ENCODE measurements at places on chromosomes 13 and 19.

DNA sequence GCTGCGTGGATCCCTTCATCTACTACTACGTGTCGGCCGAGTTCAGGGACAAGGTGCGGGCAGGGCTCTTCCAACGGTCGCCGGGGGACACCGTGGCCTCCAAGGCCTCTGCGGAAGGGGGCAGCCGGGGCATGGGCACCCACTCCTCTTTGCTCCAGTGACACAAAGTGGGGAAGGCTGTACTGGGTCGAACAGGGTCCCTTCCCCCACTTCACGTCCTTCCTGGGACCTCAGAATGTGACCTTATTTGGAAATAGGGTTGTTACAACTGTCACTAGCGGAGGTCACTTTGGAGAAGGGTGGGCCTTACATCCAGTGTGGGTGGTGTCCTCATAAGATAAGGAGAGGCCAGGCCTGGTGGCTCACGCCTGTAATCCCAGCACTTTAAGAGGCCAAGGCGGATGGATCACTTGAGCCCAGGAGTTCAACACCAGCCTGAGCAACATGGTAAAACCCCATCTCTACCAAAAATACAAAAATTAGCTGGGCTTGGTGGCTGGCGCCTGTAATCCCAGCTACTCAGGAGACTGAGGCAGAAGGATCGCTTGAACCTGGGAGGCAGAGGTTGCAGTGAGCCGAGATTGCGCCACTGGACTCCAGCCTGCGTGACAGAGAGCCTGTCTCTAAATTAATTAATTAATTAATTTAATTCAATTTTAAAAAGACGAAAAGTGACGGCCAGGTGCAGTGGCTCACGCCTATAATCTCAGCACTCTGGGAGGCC is 1.8 kb downstream of the F2RL3 start:
- H3K4me1 ChIP-seq, result peaks cover 4% of the 10 kb centered on the region
- no peak for DNase-seq
- peaks cover 9% of the 10 kb centered on the region for H3K27me3 ChIP-seq
- no peaks in the 10 kb centered on the region for H3K36me3 ChIP-seq
- no peak overlapping the region for H3K27ac ChIP-seq

DNA sequence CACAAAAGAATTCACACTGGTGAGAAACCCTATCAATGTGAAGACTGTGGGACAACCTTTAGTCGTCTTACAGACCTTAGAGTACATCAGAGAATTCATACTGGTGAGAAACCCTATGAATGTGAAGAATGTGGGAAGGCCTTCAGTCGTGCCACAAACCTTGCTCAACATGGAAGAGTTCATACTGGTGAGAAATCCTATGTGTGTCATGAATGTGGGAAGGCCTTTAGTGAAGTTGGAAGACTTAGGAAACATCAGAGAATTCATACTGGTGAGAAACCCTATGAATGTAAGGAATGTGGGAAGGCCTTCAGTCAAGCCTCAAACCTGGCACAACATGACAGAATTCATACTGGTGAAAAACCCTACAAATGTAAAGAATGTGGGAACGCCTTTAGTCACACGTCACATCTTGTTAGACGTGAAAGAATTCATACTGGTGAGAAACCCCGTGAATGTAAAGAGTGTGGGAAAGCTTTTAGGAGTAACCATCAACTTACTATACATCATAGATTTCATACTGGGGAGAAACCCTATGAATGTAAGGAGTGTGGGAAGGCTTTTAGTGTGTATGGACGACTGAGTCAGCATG is 24.0 kb upstream of the ZNF573 start:
- DNase-seq, result no peak
- no peak overlapping the region for H3K4me3 ChIP-seq
- H3K27me3 ChIP-seq, result peaks cover 18% of the 10 kb centered on the region
- H3K27ac ChIP-seq, result no peak overlapping the region

DNA sequence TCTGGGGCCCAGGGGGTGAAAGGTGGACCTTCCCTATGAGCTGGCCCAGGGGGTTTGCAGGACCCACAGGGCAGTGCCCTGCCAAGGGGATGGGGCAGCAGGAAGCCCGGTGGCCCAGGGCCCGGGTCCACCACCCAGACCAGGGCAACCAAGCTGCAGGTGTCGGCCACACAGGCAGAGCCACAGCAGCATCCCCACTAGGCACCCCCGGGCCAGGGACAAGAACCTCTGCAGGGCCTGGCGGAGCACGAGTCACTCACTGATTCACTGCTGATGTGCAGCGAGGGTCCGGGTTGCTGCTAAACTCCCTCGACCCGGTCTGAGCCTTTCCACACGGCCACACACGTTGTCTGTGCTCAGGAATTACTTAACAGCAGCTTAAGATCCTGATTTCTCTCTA is 8.8 kb downstream of the FZR1 start:
- no peak overlapping the region for H3K4me3 ChIP-seq
- no peaks in the 10 kb centered on the region for H3K27me3 ChIP-seq
- DNase-seq, result no peak
- peak overlapping the region; percentile 84 for H3K27ac ChIP-seq
- peaks cover 45% of the 10 kb centered on the region for H3K4me1 ChIP-seq

- peaks cover 8% of the 10 kb centered on the region for H3K4me1 ChIP-seq
- H3K27me3 ChIP-seq, result no peaks in the 10 kb centered on the region
- DNase-seq, result no peak
- H3K27ac ChIP-seq, result no peak overlapping the region
- H3K36me3 ChIP-seq, result no peaks in the 10 kb centered on the region
- H3K4me3 ChIP-seq, result no peak overlapping the region
Measured at GRCh38 chr13:62483774-62484173, 1068.1 kb upstream of the PCDH20 start.

DNA sequence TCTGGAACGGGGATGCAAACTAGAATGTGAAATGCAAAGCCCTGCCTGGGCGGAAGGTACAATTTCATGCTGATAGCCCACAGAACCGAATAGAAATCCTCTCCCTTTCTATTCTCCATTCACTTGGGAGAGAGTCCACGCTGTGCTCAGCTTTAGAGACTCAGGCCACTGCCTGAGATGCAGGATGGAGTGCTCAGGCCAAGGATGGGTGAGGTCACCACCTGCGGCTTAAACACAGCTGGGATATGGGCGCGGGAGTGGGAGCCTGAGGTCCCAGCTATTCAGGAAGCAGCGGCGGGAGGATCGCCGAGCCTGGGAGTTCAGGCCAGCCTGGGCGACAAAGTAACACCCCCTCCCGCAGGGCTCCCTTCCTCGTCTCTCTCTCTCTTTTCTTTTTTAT is 446 bp upstream of the ZNF83 start:
- H3K27ac ChIP-seq, result no peak overlapping the region
- peaks cover 23% of the 10 kb centered on the region for H3K27me3 ChIP-seq
- peaks cover 12% of the 10 kb centered on the region for H3K4me1 ChIP-seq
- H3K4me3 ChIP-seq, result peak overlapping the region; percentile 88

- no peak overlapping the region for H3K4me3 ChIP-seq
- H3K4me1 ChIP-seq, result no peaks in the 10 kb centered on the region
- DNase-seq, result no peak
- H3K27ac ChIP-seq, result no peak overlapping the region
- no peaks in the 10 kb centered on the region for H3K27me3 ChIP-seq
- peaks cover 18% of the 10 kb centered on the region for H3K36me3 ChIP-seq
Measured at GRCh38 chr19:4094761-4095487, 28.2 kb upstream of the ZBTB7A start.

GRCh38 chr13:95360052-95360451 is 58.8 kb upstream of the ABCC4 start:
- no peak for DNase-seq
- H3K4me3 ChIP-seq, result no peak overlapping the region
- H3K27ac ChIP-seq, result no peak overlapping the region
- H3K36me3 ChIP-seq, result peaks cover 6% of the 10 kb centered on the region
- peaks cover 5% of the 10 kb centered on the region for H3K27me3 ChIP-seq

DNA sequence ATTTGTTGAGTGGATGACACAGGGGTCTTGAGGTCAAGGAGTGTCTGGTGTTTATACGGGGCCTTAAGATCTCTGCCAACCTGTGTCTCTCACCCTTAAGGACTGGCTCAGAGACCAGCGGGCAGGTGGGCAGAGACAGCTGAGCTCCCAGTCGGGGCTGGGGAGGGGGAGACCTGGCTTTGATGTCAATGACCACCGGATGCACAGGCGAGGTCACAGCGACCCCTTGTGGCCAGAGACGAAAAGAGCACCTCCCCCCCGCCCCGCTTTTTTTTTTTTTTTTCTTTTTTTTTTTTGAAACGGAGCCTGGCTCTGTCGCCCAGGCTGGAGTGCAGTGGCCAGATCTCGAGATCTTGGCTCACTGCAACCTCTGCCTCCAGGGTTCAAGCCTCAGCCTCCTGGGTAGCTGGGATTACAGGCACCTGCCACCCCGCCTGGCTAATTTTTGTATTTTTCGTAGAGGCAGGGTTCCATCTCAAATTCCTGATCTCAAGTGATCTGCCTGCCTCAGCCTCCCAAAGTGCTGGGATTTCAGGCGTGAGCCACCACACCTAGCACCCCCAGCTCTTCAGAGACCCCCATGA is 12.1 kb upstream of the KLK14 start:
- no peak overlapping the region for H3K27ac ChIP-seq
- H3K27me3 ChIP-seq, result no peaks in the 10 kb centered on the region
- peaks cover 17% of the 10 kb centered on the region for H3K4me1 ChIP-seq

DNA sequence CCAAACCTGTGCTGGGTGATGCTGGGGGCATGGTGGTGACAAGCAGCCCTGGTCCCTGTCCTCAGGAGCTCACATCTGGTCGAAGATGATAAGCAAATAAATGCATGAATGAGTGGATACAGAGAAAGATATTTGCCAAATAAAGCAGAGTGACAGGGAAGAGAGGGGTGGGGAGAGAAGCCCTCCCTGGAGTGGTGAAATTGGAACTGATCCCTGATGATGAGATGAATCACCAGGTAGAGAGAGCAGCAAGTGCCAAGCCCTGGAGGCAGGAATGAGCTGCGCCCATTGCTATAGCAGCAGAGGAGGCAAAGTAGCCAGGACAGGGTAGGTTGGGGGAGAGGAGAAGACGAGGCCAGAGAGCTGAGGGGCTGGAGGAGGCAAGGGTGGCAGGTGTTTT is 13.7 kb downstream of the FXYD5 start:
- H3K4me1 ChIP-seq, result no peaks in the 10 kb centered on the region
- no peak overlapping the region for H3K27ac ChIP-seq
- DNase-seq, result no peak
- no peak overlapping the region for H3K4me3 ChIP-seq
- H3K36me3 ChIP-seq, result peaks cover 47% of the 10 kb centered on the region

DNA sequence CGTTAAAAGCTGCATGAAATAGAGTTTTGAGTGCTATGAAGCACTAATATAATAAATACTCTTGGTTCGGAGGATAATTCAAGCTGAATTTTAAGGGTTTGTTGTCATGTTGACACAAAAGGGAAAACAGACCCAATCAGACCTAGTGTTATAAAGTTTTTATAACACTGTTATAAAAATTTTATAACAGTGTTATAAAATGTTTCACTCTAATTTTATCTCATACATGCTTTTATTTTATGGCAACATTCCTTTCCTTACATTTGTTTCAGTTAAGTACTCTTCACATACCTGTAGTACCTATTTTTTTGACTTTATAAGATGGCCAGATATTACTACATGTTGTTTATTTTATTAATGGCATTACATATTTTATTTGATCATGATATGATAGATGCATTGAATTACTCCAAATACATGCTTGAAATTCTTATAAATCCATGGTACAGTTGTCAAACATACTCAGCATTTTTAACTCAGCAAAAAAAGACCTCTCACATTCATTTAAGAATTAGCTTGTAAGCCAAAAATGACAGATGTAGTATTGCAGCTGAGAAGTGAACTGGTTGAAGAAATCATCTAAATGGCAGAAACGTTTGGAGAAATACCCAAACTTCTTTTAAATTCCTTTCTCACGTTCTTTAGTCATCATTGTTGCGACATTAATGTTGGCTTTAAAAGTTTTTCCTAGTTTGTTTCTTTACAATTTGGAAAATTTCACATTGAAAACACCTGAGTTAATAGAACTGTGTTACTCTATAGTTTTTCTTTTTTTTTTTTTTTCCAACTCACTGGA is 104.5 kb downstream of the PIBF1 start:
- no peak overlapping the region for H3K27ac ChIP-seq
- no peak overlapping the region for H3K4me3 ChIP-seq
- DNase-seq, result no peak
- H3K4me1 ChIP-seq, result peaks cover 6% of the 10 kb centered on the region

GRCh38 chr13:37647031-37647650 is 48.6 kb upstream of the POSTN start:
- H3K27ac ChIP-seq, result peak overlapping the region; percentile 58
- no peak for DNase-seq
- no peaks in the 10 kb centered on the region for H3K27me3 ChIP-seq
- H3K4me1 ChIP-seq, result peaks cover 25% of the 10 kb centered on the region
- H3K36me3 ChIP-seq, result no peaks in the 10 kb centered on the region

DNA sequence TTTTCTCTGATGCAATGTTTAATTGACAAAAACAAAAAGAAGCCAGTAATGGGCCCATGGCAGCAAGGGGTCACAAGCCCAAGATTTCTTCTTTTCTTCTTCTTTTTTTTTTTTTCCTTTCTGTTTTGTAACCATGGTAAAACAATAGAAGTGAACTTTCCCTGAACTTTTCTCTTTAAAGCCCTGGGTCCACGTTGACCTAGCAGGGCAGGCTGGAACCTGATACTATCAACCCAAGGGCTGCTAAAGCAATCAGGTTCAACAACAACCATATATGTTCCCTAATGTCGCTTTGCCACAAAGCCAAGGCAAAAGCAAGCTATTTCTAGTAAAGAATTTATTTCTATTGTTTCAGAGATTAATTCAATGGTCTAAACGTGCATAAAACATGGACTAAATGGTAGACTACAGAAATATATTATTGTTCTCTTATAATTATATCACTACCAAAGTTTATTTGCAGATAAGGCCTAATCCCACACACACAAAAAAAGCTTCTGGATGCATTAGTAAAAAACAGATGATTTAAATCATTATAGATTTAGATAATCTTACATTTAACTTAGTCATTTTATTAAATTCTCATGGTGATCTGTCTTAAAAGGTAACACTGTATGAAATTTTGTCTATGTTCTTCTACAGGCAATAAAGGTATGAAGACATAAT is 153.9 kb downstream of the DACH1 start:
- H3K27me3 ChIP-seq, result no peaks in the 10 kb centered on the region
- no peak overlapping the region for H3K27ac ChIP-seq
- H3K4me3 ChIP-seq, result no peak overlapping the region
- no peaks in the 10 kb centered on the region for H3K36me3 ChIP-seq
- H3K4me1 ChIP-seq, result no peaks in the 10 kb centered on the region

- no peak for DNase-seq
- H3K4me1 ChIP-seq, result no peaks in the 10 kb centered on the region
- no peaks in the 10 kb centered on the region for H3K27me3 ChIP-seq
- H3K27ac ChIP-seq, result no peak overlapping the region
Measured at GRCh38 chr19:49940482-49940791, 11.1 kb upstream of the NUP62 start.

- DNase-seq, result no peak
- peak overlapping the region; percentile 92 for H3K27ac ChIP-seq
- H3K4me3 ChIP-seq, result peak overlapping the region; percentile 51
- H3K27me3 ChIP-seq, result no peaks in the 10 kb centered on the region
Measured at GRCh38 chr13:104253063-104253680, 1187.0 kb upstream of the SLC10A2 start.

GRCh38 chr13:44151474-44151873 is 222.2 kb upstream of the SERP2 start:
- DNase-seq, result no peak
- H3K27ac ChIP-seq, result no peak overlapping the region
- no peaks in the 10 kb centered on the region for H3K27me3 ChIP-seq
- H3K4me1 ChIP-seq, result peaks cover 8% of the 10 kb centered on the region
- H3K36me3 ChIP-seq, result peaks cover 5% of the 10 kb centered on the region
